ENCODE measurements at places on chromosomes 7 and 10.

DNA sequence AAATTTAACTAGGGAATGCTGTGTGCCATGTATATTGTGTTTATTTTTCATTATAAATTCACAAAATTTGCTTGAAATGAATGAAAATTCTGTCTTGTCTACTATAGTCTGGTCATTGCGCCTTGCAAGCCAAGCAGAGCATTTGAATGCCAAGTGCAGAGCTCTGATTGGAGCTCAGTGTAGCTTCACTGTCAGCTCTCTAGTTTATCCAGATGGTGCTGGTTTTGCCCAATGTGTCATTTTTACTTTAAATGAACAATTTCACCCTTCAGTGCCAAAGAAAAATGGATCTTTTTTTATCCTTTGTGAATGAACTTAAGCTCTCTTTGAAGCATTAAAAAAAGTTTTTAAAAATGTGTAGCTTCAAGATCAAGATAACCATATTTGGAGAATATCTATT is 225.6 kb upstream of the CACNA2D1 start:
- DNase-seq: no peak

DNA sequence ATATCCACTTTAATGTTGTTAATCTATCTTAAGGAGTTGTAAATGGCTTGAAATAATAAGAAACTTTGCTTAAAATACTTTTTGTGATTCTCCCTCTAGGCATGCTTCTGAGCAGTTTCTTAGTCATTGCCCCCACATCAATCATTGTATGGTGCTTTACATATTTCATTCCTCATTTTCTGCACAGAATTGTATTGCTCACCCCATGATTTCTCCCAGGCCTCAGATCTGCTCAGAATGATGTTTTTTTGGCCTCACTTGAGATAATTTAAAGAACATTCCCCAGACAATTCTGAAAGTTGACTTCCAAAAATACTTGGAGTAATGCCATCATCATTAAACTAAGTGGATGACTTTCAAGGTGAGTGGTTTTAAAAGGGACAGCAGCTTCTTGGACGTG is 82.1 kb upstream of the PRPS1L1 start:
- no peak for DNase-seq

DNA sequence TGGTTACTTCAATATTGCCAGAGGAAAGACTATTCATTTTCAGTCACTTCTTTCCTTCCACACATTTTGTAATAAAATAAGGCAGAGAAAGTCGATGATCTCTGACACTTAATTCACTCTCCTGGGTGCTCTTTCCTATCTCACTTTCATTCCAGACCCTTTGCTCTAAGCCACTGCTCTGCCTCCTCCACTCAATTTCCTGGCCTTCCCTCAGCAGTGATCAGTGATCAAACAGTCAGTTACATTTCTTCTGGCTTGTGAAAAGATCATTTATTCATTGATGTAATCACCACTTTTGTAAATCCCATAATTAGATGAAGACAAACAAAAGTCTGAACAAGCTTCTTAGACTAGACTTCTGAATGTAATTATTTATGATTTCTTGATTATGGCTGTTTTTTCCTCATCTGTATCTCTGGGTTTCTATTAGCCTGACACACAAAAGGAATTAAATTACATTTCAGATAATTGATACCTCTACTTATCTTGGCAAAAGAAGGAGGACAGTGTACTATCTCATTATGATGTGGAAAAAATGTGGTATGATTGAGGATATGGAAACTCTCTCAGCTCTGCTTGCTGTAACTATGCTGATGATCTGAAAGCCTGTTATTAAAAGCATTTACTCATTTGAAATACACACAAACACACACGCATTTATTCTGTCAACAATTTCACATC is 1102.3 kb downstream of the GRM8 start:
- DNase-seq: no peak

GRCh38 chr10:7475046-7475911 is 64.4 kb upstream of the SFMBT2 start:
- peak; percentile 32 for DNase-seq

DNA sequence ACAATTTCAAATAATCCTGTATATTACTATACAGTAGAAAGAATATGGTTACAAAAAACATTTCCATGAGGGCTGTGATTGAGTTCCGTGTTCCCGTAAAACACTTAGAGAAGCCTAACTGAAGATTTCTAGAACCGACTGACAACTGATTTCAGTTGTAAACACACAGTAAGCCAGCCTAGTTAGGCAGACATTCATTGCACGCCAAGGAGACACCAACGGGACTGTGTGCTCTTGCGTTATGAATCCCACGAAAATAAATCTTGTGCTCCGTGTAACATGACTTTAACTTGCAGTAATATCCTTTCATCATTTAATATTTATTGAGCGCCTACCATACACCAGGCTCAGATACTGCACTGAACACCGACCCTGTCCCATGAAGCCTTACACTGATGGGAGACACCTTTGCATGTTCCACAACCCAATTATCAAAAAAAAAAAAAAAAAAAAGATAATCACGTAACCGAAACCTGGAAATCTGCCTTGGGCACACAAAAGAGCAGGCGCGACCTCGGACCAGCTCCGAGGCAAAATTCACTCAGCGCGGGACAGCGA is 420 bp upstream of the KLHL7 start:
- peak; percentile 41 for DNase-seq

DNA sequence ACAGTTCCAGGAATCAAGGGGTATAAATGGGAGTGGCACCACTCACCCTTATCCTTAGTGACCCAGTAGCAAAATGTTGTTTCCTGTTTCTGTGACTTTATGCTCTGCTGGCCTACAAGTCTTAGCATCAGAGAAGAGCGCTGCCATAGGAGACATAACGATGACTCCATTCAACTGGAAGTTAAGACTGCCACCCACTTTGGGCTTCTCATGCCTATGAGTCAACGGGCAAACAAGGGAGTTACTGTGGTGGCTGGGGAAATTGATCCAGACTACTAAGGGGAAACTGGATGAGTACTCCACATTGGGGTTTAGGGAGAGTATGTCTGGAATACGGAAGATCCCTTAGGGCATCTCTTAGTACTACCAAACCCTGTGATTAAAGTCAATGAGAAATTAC is 40.6 kb upstream of the PIK3CG start:
- DNase-seq: no peak

GRCh38 chr7:131139462-131139861 is 188.2 kb upstream of the MKLN1 start:
- DNase-seq: no peak

GRCh38 chr7:26653430-26654399 is 210.7 kb downstream of the SKAP2 start:
- peak; percentile 40 for DNase-seq

DNA sequence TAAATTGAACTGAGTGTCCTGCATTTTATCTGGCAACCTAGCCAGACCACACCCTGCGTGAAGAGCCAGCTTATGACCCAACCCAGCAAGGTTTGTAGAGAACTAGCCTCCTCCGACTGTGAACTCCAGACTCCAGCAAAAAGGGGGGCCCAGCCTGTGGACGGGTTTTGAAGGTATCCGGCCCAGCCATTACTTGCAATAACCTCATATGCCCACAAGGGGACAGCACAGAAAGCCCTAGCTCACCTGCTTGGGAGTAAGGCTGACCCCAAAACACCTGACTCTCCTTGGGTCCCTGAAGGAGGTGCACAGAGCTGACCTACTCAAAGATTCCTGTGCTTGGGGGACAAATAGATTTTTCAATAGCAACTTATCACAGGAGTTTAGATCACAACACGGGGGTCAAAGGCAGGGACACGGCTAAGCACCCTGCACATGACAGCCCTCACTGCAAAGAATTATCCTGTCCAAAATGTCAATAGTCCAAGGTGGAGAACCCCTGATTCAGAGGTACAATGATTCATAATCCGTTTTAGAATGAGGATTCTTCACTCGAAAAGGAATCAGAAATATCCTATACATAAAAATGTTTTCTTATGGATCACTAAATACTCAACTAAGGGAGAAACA is 4.6 kb downstream of the TRPV6 start:
- DNase-seq: no peak

DNA sequence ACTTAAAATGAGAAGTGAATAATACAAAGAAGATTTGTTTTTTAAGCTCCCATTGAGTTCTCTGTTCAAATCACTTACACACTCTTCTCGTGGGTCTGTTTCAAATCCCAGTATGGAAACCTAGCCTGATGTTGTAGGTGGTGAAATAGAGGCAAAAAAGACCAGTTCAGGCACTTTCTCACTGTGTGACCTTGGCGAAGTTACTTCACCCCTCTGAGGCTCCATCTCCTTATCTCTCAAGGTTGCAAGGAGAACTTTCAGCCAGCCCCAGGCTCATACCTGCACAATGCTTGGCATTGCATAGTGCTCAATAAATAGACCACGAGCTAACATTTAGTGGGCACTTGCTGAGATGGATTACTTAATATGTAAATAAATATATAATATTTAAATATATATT is 90.1 kb downstream of the PRLHR start:
- DNase-seq: no peak

- no peak for DNase-seq
Measured at GRCh38 chr7:69643708-69644445, 45.6 kb downstream of the AUTS2 start.

- no peak for DNase-seq
Measured at GRCh38 chr10:44977287-44978212, 1.1 kb downstream of the DEPP1 start.

GRCh38 chr10:119803264-119803663 is 69.4 kb downstream of the MCMBP start:
- no peak for DNase-seq

DNA sequence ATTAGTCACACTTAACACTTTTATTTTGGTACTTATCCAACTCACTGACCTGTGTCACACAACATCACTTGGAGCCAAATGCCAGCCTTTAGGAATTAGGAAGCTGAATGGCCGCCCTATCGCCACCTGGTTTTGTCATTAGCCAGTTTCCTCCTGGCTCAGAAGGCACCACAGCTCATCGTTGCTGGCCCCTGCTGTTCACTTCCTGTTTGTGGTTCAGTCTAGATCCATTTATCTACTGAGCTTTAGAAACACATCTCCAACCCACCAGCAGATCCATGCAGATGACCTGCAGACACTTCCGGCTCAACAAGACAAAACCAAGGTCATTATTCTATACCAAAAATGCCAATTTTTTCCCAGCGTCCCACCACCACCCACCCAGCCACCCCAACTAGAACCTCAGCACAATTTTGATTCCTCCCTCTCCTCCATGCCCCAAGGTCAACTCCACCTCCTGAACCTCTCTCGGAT is 193.5 kb upstream of the NEBL start:
- DNase-seq: no peak

DNA sequence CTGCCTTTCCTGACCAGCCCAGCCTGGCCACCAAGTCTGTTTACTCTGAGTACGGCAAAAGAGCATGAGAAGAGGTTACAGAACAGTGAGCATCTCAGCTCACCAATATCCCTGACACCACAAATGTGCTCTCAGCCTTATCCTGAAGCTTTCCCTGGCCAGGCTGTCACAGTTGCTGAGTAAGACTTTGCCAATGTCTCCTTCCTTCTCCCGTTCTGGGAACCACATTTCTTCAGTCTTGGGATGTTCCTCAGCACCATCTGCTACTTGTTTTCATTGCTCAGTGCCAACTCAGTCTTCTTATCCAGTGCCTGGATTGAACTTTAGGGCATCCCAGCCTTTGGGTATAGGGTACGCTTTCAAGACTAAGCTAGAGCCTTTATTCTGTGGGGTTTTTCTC is 7.1 kb upstream of the KCNIP2 start:
- no peak for DNase-seq

DNA sequence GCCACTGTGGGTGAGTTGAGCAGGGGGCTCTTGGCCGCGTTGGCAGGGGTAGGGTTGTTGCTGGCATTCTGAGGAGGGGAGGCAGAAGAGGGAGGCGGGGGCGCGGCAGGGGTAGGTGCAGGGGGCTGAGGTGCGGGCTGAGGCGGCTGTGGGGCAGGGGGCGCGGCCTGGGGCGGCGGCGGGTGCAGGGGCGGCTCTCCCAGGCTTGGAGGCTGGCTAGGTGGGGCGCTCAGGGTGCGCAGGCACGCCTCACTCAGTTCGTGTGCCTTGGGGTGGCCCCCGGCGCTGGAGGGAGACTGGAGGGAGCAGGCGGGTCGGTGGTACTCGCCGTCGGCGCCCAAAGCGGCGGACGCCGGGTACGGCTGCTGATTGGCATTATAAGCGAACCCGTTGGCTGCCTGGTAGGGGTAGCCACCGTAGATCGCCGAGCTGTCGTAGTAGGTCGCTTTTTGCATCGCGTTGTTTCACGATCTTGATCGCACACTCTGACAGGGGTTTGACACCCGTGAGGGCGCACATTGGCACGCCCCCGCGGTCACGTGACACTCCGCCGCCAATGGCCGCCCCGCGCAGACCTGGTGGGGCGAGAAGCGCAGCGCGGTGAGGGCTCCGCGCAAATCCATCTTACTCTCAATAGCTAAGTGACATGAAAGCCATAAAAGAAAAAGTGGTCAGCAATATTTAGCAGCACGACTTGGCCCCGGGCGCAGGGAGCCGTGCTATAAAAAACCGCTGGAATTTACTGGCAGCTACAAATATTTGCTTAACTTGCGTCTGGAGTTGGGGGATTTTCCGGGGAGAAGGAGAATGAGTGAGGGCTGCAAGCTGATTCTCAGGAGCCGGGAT is 7.9 kb upstream of the HOXA2 start:
- DNase-seq: no peak

- no peak for DNase-seq
Measured at GRCh38 chr10:128498746-128499145, 372.5 kb upstream of the MKI67 start.

- no peak for DNase-seq
Measured at GRCh38 chr7:101442426-101443070, 79.9 kb downstream of the COL26A1 start.

- DNase-seq: no peak
Measured at GRCh38 chr10:22017283-22018020, 13.9 kb upstream of the DNAJC1 start.

GRCh38 chr10:69643779-69644657 is 14.0 kb downstream of the FAM241B start:
- DNase-seq: no peak

GRCh38 chr7:22895140-22895827 is 72.6 kb upstream of the TOMM7 start:
- no peak for DNase-seq

- peak; percentile 27 for DNase-seq
Measured at GRCh38 chr7:101099969-101100781, 14.9 kb downstream of the TRIM56 start.

DNA sequence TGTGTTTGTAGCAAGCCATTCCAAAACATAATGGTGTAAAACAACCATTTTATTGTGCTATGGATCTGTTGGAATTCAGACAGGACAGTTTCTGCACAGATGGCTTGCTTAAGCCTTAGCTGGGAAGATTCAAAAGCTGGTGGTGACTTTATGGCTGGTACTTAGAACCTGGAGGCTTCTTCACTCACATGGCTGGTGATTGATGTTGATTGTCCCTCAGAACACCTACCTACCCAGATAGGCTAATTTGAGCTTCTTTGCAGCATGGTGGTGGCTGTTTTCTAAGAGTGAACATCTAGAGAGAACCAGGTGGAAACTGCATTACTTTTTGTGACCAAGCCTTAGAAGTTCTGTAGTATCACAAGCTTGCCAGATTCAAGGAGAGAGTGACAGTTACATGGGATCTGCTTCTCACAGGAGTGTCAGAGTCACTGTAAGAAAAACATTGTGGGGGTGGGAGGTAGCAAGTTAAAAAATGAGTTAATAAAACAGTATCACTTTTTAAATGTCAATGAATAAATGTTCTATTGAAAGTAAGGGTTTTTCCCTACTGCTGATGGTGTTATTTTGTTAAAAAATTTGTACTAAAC is 7.1 kb downstream of the R3HCC1L start:
- no peak for DNase-seq
